ENCODE measurements at places on chromosomes 12 and 14. TPM values are rescaled to one million over a fixed set of nuclear protein-coding genes. Genes with fewer than 3 reads are reported as not detected.
A peak's percentile ranks its signal among the peaks of the same experiment; 100 is the strongest.

- no peak overlapping the region for H3K4me3 ChIP-seq
- H3K27ac ChIP-seq: no peak overlapping the region
- H3K36me3 ChIP-seq: no peaks in the 10 kb centered on the region
- DNase-seq: peak; percentile 60
- no peaks in the 10 kb centered on the region for H3K27me3 ChIP-seq
- peaks cover 2% of the 10 kb centered on the region for H3K4me1 ChIP-seq
Observed at GRCh38 chr14:101400830-101401229, 160.5 kb upstream of the DIO3 start.

GRCh38 chr14:47392326-47392725 is 283.1 kb downstream of the MDGA2 start:
- H3K27me3 ChIP-seq: no peaks in the 10 kb centered on the region
- no peaks in the 10 kb centered on the region for H3K36me3 ChIP-seq
- no peaks in the 10 kb centered on the region for H3K4me1 ChIP-seq
- no peak overlapping the region for H3K27ac ChIP-seq
- peak; percentile 11 for DNase-seq

The OR4K1 gene
- not detected for total RNA-seq

DNA sequence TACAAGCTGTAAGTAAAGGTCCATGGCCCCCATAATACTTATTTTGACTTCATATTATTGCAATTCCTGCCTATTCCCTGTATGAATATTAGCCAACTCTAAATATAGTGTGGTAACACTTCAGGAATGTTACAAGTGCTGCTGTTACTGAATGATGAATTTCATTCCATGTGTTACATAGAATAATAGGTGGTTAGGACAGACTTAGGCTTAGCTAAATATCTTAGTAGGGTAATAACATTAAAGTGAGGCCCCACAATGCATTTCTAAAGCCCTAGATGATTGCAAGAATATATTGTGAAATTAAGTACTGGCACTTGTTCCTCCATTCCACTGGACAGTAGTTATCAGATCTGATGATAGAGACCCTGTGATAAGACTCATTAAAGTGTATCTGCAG is 182.7 kb downstream of the PCNX1 start:
- DNase-seq: peak; percentile 51
- H3K4me3 ChIP-seq: no peak overlapping the region
- no peak overlapping the region for H3K27ac ChIP-seq
- no peaks in the 10 kb centered on the region for H3K27me3 ChIP-seq

- H3K27me3 ChIP-seq: no peaks in the 10 kb centered on the region
- no peaks in the 10 kb centered on the region for H3K4me1 ChIP-seq
- H3K4me3 ChIP-seq: no peak overlapping the region
- H3K36me3 ChIP-seq: no peaks in the 10 kb centered on the region
- no peak overlapping the region for H3K27ac ChIP-seq
- DNase-seq: no peak
Observed at GRCh38 chr12:94585626-94586025, 64.7 kb downstream of the TMCC3 start.

- peak; percentile 12 for DNase-seq
- no peak overlapping the region for H3K27ac ChIP-seq
- H3K27me3 ChIP-seq: no peaks in the 10 kb centered on the region
- H3K4me3 ChIP-seq: no peak overlapping the region
Observed at GRCh38 chr12:58176296-58176869, 235.0 kb downstream of the ATP23 start.

DNA sequence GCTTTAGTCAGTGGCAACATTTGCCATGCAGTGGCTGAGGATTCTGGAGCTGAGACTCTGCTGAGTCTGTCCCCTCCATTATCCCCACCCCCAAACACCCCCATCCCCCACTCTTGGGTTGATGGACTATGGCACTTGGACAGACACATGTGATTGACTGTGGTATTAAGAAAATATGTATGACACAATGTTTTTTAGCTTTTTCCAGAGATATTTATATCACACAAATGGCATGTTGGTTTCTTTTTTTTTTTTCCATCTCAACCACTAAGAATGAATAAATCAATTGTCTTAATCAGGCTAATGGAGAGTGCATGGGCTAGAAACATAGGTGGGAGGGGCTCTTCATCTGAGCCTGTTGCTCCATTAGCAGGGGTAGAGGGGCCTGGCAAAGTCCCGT is 30.7 kb upstream of the MAP1LC3B2 start:
- no peaks in the 10 kb centered on the region for H3K36me3 ChIP-seq
- H3K27me3 ChIP-seq: no peaks in the 10 kb centered on the region
- no peak overlapping the region for H3K27ac ChIP-seq
- DNase-seq: peak; percentile 66

The KLRC2 gene
- not detected for total RNA-seq

DNA sequence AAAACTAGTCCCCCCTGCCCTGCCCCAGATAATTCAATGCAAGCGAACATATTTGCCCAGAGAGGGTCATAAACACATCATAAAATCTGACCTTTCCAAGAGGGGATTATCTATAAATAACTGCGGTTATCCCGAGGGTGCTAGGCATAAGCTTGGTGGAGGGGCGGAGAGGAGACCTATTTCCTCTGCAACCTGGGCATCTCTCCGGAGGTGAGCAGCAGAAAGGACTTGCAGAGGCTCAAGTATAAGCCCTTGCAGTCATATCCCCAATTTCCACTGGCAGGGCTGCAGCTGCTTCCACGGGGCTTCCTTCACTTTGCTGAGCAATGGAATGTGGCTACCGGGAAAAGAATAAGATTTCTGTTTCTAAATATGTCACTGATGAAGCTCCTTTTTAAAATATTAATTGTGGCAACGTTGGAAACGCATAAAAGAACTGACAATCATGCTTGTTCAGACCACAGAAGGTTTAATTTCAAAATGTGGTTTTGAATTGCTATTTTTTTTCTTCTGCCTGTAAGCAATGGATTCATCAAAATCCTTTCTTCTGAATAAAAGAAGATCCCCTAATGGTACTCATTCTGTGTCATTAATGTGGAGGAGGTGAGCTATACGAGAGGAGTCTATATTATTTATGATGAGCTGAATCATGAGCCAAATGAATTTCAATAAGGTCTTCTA is 268.9 kb upstream of the ATP2B1 start:
- H3K4me3 ChIP-seq: no peak overlapping the region
- H3K27ac ChIP-seq: no peak overlapping the region
- no peaks in the 10 kb centered on the region for H3K36me3 ChIP-seq
- DNase-seq: peak; percentile 41

GRCh38 chr14:52789118-52789517 is 2.3 kb downstream of the GNPNAT1 start:
- DNase-seq: no peak
- H3K36me3 ChIP-seq: no peaks in the 10 kb centered on the region
- H3K4me1 ChIP-seq: peaks cover 7% of the 10 kb centered on the region
- H3K27me3 ChIP-seq: no peaks in the 10 kb centered on the region
- no peak overlapping the region for H3K27ac ChIP-seq

DNA sequence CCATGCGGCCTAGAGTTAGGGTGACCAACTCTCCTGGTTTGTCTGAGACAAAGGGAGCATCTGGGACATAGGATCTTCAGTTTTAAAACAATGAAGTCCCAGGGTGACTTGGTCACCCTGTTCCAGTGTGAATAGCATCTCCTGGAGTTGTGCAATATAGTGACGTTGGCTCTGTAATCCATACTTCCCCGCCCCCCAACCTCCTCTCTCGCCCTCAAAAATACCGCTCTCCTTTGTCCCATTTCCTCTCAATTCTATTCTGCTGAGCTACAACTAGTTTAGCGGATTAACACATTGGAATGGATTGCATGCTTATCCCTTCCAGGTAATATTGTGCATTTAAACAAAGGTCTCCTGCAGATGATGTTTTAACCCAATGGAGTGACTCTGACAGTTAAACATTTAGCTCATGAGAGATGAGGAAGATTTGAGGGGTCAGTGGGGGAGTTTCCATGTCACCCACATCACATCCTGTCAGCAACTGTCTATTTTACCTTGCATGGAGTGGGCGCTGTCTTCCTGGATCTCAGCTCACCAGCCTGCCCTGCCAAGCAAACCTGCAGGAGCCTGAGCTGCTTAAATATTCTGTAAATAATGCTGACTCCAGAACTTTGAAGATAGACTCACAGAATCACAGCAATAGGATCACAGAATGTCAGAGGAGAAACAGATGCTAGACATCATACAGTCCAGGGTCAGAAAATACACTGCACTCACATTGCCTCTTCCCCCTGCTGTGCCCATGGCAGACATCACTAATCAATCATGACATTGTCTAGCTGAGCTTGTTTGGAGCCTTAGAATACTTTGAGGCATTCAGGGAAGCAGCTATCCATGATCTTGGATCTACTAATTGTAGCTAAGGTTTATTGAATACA is 43.0 kb downstream of the MAP1LC3B2 start:
- no peak overlapping the region for H3K27ac ChIP-seq
- peaks cover 3% of the 10 kb centered on the region for H3K4me1 ChIP-seq
- H3K4me3 ChIP-seq: no peak overlapping the region
- H3K27me3 ChIP-seq: no peaks in the 10 kb centered on the region
- H3K36me3 ChIP-seq: no peaks in the 10 kb centered on the region

GRCh38 chr12:13195785-13196129 is 769 bp upstream of the EMP1 start:
- H3K27ac ChIP-seq: peak overlapping the region; percentile 88
- H3K4me3 ChIP-seq: peak overlapping the region; percentile 97
- peak; percentile 72 for DNase-seq
- peaks cover 30% of the 10 kb centered on the region for H3K4me1 ChIP-seq

The CFAP54 gene
- 5.1 TPM for total RNA-seq

DNA sequence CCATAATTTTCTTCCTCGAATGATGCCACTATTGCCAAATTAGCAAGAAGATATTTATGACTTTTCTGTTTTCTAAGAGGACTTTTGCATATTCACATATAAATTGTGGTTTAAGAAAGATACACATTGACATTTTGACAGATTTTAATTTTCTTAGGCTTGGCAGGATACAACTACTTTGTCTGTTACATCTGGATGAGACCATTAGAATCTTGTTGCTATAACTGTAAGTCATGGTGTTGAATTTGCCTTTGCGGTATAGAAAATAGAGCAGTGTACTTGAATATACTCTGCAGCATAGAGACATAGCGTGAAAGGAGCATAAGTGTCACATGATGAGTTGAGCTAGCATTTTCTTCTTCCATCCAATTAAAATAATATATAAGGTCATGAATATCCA is 169.3 kb downstream of the FUT8 start:
- no peak overlapping the region for H3K27ac ChIP-seq
- H3K27me3 ChIP-seq: no peaks in the 10 kb centered on the region
- H3K4me3 ChIP-seq: no peak overlapping the region
- H3K36me3 ChIP-seq: no peaks in the 10 kb centered on the region
- no peak for DNase-seq

DNA sequence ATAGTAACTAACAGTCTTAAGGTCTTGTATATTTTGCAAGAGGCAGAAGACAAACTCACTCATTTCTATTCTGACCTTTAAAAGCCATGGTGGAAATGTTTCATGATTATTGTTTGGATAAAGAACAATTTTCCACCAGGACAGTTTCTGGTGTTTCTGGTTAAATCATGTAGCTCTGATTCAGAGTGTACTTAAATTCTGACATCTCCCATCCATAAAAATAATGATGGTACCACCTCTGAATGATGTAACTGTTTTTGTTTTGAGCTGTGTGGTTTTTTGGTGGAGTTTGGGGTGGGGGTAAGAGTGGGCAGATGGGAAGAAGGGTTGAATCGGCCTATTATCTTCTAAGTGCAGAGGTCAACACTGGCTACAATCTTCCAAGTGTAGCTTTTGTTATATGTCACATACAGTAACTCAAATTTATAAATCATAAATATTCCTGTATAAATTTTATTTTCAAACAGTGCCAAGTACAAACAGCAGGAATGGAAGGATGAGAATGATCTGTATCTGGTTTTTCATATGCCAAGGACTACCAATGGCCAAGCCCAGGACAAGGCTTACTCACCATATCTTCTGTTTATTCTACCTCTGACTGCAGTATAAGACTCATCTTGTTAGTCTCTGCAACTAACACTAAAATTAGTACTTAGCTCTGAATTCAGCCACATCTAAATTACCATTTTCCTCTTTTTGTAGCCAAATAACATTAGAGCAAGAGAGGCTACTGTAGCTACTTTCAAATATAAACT is 108.7 kb downstream of the BCAT1 start:
- peak; percentile 76 for DNase-seq
- H3K4me3 ChIP-seq: no peak overlapping the region
- peaks cover 5% of the 10 kb centered on the region for H3K36me3 ChIP-seq
- H3K4me1 ChIP-seq: peaks cover 12% of the 10 kb centered on the region
- H3K27ac ChIP-seq: no peak overlapping the region

DNA sequence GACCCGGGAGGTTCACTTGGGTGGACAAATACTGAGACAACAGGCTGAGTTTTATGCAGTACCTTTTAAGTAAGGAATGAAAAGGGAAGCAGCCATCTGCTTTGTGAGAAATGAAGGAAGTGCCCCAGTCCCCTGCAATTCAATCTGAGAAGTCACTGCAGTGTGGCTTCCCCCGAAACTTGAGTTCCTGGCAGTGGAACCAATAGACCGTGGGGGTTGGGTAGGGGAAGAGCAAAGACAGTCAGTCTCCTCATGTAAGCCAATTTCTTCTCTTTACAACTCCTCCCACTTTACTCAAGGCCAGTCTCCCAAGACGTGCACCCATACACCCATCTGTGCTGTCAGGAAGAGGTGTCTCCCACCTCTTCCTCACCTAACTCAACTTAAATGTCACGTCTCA is 206.5 kb downstream of the BCAT1 start:
- no peaks in the 10 kb centered on the region for H3K36me3 ChIP-seq
- H3K27me3 ChIP-seq: no peaks in the 10 kb centered on the region
- H3K4me3 ChIP-seq: no peak overlapping the region
- H3K27ac ChIP-seq: no peak overlapping the region
- no peak for DNase-seq

DNA sequence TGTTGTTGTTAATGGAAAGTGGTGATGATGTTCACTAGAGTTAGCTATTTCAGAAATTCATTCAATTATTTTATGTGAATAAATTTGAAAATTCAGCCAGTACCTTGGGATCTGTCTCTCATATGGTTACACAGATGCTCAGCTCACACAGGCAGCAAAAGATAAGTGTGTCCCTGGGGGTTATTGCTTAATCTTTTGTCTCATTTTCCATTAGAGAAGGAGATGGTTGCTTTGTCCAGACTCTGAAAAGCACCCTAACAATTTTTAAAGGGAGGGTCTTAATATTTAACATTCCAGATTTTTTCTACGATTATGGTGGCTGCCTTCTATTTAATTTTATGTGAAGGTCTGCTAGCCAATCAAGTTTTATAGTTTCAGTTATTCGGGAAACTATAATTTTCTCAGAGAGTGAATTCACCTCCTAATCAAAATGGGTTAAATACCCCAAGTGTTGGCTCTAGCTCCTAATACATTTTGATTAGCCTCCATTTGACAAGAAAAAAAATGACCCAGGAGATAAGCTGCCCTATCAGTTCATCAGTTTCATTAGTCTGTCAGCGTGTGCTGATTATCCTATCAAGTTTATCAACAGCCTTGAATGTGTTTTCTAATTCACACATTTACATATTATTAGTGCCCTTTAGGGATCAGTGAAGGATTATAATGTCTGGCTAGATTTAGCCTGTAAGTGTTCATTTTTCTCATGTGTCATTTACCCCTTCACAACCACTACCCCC is 282.1 kb downstream of the TMTC2 start:
- H3K27ac ChIP-seq: no peak overlapping the region
- H3K4me3 ChIP-seq: no peak overlapping the region
- no peaks in the 10 kb centered on the region for H3K36me3 ChIP-seq
- H3K27me3 ChIP-seq: no peaks in the 10 kb centered on the region

The TSPAN11 gene
- 2.6 TPM for total RNA-seq

Measured in fibroblast of lung (primary cell).